HFFc6 (cell line): ENCODE measurements at places on chromosomes 2 and 18. TPM values are rescaled to one million over a fixed set of nuclear protein-coding genes. Genes with fewer than 3 reads are reported as not detected.
A peak's percentile ranks its signal among the peaks of the same experiment; 100 is the strongest.

DNA sequence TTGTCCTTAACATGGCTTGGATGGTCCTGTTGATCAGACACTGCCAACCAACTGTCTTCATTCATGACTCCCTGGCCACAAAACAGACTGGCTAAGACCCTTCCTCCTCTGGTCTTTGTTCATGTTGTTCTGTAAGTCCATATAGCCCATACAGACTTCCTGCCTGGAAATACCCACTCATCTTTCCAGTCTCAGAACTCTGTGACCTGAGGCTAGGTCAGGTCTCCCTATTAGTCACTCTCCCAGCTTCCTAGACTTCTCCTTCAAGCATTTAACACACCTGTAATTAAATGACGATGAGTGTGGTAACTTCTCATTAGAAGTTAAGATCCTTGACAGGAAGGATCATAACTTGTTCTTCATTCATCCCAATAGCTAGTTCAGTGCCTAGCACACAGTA lies 56.3 kb downstream of the CCDC93 start:
- H3K27ac ChIP-seq, result peak overlapping the region; percentile 59
- H3K36me3 ChIP-seq, result peaks cover 42% of the 10 kb centered on the region
- no peaks in the 10 kb centered on the region for H3K27me3 ChIP-seq
- H3K4me3 ChIP-seq, result peak overlapping the region; percentile 54; the same call in 1 of the 2 replicates

DNA sequence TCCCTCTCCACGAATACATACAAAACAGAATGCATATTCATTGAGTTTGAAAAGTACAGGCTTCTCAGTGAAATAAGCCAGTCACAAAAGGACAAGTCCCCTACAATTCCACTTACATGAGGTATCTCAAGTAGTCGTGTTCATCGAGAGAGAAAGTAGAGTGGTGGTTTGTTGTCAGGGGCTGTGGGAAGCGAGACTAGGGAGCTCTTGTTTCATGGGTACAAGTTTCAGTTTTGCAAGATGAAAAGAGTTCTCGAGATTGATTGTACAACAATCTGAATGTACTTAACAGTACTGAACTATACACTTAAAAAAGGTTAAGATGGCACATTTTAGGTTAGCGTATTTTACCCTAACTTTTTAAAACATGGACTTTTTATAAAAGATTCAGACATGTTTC lies 71.5 kb upstream of the TTC39C start:
- DNase-seq, result no peak
- H3K27me3 ChIP-seq, result peaks cover 2% of the 10 kb centered on the region
- H3K27ac ChIP-seq, result no peak overlapping the region
- H3K4me3 ChIP-seq, result no peak overlapping the region
- peaks cover 18% of the 10 kb centered on the region for H3K4me1 ChIP-seq
- no peaks in the 10 kb centered on the region; the same call in 1 of the 2 replicates for H3K36me3 ChIP-seq

DNA sequence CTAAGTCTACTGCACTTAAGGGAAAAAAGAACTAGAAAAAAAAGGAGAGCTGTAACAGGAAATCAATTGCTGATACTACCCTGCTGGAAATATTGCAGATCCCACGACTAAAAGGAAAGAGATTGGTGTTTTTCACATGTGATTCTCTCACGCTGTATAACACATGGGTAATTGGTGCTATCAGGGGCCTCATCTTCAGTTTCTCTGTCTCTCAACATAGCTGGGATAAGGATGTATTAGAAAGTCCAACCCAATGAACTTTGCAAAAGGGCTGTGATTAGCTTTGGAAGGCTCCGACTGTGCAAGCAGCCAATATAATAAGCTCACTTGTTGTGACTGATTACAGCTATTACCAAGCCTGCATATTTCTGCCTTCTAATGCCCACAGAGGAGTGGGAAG lies 133.4 kb downstream of the NRP2 start:
- peaks cover 4% of the 10 kb centered on the region for H3K27me3 ChIP-seq
- H3K4me1 ChIP-seq, result no peaks in the 10 kb centered on the region
- H3K36me3 ChIP-seq, result no peaks in the 10 kb centered on the region
- H3K27ac ChIP-seq, result no peak overlapping the region

DNA sequence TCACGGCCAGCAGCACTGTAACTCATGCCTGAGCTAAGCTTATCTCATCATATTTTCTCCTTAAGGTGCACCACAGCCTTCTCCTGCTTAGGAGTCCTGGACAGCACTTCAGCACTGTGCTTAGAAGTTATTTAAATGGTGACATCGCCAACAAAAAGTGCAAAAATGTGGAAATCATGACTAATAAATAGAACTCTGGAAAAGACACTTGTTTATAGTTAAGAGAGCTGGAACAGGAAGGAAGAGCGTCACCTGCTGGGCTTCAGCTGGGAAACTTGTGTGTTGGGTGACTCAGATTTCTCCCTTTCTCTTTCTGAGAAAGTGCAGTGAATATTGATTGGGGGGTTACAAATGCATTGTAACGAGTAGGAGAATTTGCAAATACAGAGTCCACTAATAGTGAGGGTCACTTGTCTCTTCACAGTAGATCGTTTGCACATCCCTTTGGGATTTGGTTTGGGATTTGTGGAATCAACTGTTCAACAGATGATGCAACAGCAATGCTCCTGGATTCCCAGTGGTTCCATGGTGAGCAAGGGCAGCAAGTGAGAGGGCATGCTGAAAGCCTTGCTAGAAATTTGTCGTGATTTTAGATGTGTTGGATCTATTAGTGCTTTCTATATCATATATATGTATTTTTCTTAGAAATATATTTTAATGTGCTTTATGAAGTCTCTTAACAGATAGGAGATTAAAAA lies 84.2 kb downstream of the DOK6 start:
- no peaks in the 10 kb centered on the region for H3K36me3 ChIP-seq
- no peak overlapping the region for H3K27ac ChIP-seq
- no peak overlapping the region for H3K4me3 ChIP-seq
- no peaks in the 10 kb centered on the region for H3K4me1 ChIP-seq

DNA sequence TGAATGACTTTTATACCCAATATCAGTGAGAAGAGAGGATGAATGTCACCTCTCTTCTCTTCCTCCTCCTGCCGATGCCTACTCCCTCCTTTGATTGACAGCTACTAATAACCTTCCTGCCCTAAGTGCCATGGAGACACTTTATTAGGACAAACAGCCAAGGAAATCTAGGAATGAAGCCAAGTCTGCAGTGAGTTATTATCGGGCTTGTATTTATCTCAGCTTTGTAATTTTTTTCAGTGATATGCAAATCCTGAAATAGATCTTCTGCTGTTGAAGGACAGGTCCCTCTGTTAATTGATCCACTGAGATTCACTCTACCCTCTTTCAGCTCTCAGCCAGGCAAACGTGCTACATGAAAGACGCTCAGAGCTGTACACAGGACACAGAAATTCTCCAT lies 686.7 kb downstream of the TMEM182 start:
- H3K4me3 ChIP-seq, result no peak overlapping the region
- H3K27me3 ChIP-seq, result peaks cover 2% of the 10 kb centered on the region; the same call in 1 of the 2 replicates
- no peak for DNase-seq
- no peaks in the 10 kb centered on the region for H3K4me1 ChIP-seq
- no peak overlapping the region for H3K27ac ChIP-seq

DNA sequence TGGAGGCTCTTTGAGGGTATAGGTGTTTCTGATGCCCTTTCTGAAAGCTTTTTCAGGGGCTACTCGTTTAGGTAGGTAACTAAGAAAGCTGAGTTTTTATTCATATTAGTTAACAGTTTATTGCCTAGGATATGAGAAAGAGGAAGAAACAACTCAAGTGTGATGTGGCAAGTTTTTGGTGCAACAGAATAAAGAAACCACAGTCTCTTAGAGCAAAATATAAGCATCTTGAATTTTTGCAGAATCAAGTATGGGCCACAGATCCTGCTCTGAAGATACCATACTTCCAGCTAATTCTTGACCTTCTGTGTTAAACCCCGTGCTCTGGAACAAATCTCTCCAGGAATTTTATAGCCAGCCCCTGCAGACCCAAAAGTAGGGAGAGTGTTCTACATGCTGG lies 147.7 kb upstream of the SLC1A4 start:
- peaks cover 65% of the 10 kb centered on the region for H3K4me1 ChIP-seq
- no peak overlapping the region for H3K27ac ChIP-seq
- H3K36me3 ChIP-seq, result no peaks in the 10 kb centered on the region

- peak overlapping the region; percentile 66 for H3K27ac ChIP-seq
- peak overlapping the region; percentile 76 for H3K4me3 ChIP-seq
- H3K4me1 ChIP-seq, result peaks cover 49% of the 10 kb centered on the region
- DNase-seq, result peak; percentile 80
- no peaks in the 10 kb centered on the region for H3K36me3 ChIP-seq
These were observed 37.0 kb downstream of the NIFK start for GRCh38 chr2:121699421-121700333.

GRCh38 chr2:72103161-72103560 lies 44.5 kb downstream of the CYP26B1 start:
- no peak for DNase-seq
- no peak overlapping the region for H3K4me3 ChIP-seq
- no peaks in the 10 kb centered on the region for H3K36me3 ChIP-seq
- H3K27me3 ChIP-seq, result peaks cover 20% of the 10 kb centered on the region
- no peak overlapping the region for H3K27ac ChIP-seq
- H3K4me1 ChIP-seq, result peaks cover 3% of the 10 kb centered on the region; the same call in 1 of the 2 replicates

- DNase-seq, result no peak
- no peak overlapping the region for H3K27ac ChIP-seq
- no peaks in the 10 kb centered on the region for H3K36me3 ChIP-seq
- H3K4me1 ChIP-seq, result peaks cover 6% of the 10 kb centered on the region; the same call in 1 of the 2 replicates
These were observed 323.0 kb downstream of the MTX2 start for GRCh38 chr2:176592216-176592615.

GRCh38 chr2:74864728-74865722 lies 31.1 kb downstream of the HK2 start:
- DNase-seq, result no peak
- H3K36me3 ChIP-seq, result peaks cover 29% of the 10 kb centered on the region
- H3K4me3 ChIP-seq, result no peak overlapping the region
- H3K4me1 ChIP-seq, result peaks cover 69% of the 10 kb centered on the region

GRCh38 chr2:221075203-221075602 lies 496.9 kb downstream of the EPHA4 start:
- peaks cover 15% of the 10 kb centered on the region for H3K4me1 ChIP-seq
- peak overlapping the region; percentile 58 for H3K4me3 ChIP-seq
- H3K27me3 ChIP-seq, result peaks cover 4% of the 10 kb centered on the region; the same call in 1 of the 2 replicates
- no peaks in the 10 kb centered on the region for H3K36me3 ChIP-seq
- DNase-seq, result peak; percentile 43
- H3K27ac ChIP-seq, result peak overlapping the region; percentile 10; the same call in 1 of the 2 replicates

- H3K4me3 ChIP-seq, result no peak overlapping the region
- H3K27me3 ChIP-seq, result peaks cover 2% of the 10 kb centered on the region
- H3K36me3 ChIP-seq, result no peaks in the 10 kb centered on the region
- H3K4me1 ChIP-seq, result peaks cover 35% of the 10 kb centered on the region
- no peak for DNase-seq
- H3K27ac ChIP-seq, result no peak overlapping the region
These were observed 115.9 kb downstream of the AGAP1 start for GRCh38 chr2:235609746-235610145.

DNA sequence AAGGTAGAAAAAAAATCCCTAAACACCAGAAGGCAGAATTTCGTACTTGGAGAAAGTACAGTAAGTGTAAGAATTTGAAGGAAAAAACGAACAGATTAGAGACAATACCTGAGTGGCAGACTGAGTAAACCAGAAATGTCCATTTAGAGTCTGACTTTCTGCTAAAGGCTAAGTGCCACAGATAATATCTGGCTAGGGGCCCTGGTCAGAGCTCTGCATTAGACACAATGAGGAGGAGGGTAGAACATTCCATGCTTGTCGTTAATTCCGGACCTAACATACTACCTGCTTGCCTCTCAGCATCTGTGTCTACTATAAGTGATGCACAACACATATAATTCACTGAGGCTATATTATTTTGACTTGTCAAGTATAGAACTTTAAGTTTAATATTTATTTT lies 18.1 kb downstream of the SEPTIN10 start:
- H3K27me3 ChIP-seq, result no peaks in the 10 kb centered on the region; the same call in 1 of the 2 replicates
- no peak for DNase-seq
- H3K36me3 ChIP-seq, result peaks cover 11% of the 10 kb centered on the region; the same call in 1 of the 2 replicates
- peaks cover 39% of the 10 kb centered on the region for H3K4me1 ChIP-seq

- no peaks in the 10 kb centered on the region for H3K4me1 ChIP-seq
- DNase-seq, result no peak
- H3K27me3 ChIP-seq, result peaks cover 16% of the 10 kb centered on the region
- no peak overlapping the region for H3K4me3 ChIP-seq
- H3K27ac ChIP-seq, result no peak overlapping the region
These were observed 14.7 kb upstream of the NEU4 start for GRCh38 chr2:241794250-241794823.

DNA sequence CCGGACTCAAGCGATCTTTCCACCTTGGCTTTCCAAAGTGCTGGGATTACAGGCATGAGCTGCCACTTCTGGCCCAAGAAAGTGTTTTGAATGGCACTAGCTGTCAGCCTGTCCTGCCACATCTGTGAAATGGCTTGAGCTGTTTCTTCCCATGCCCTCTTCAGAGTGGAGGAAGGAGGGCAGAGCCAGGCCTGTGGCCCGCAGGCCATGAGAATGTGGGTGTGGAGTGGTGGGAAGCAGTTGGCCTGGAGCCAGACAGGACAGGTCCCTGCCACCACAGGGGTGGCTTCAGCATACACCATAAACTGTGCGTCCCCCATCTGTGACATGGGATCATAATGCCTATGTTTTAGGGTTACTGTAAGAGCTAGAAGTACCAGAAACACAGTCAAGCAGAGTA lies 6.5 kb downstream of the SLC66A3 start:
- no peaks in the 10 kb centered on the region for H3K4me1 ChIP-seq
- peaks cover 2% of the 10 kb centered on the region for H3K27me3 ChIP-seq
- H3K4me3 ChIP-seq, result no peak overlapping the region
- DNase-seq, result no peak

GRCh38 chr2:119174216-119174992 lies 15.9 kb upstream of the C1QL2 start:
- no peaks in the 10 kb centered on the region for H3K36me3 ChIP-seq
- no peak for DNase-seq
- H3K4me3 ChIP-seq, result no peak overlapping the region
- peaks cover 19% of the 10 kb centered on the region for H3K27me3 ChIP-seq
- H3K27ac ChIP-seq, result no peak overlapping the region
- H3K4me1 ChIP-seq, result peaks cover 7% of the 10 kb centered on the region; the same call in 1 of the 2 replicates

NR4A2 gene
- total RNA-seq, result 1.8 to 6.0 TPM (median 2.0 TPM) in 3 replicates

CCDC85A gene
- 23.5 to 39.3 TPM (median 25.3 TPM) in 3 replicates for total RNA-seq

DYSF gene
- 0.09 to 0.57 TPM (median 0.11 TPM) in 3 replicates for total RNA-seq

HJURP gene
- total RNA-seq, result 14.3 to 32.6 TPM (median 32.0 TPM) in 3 replicates

RAB10 gene
- total RNA-seq, result 134 and 143 TPM in 2 replicates
